CD14-positive monocyte (primary cell): ENCODE measurements at places on chromosomes 1 and 21. TPM values are rescaled to one million over a fixed set of nuclear protein-coding genes. Genes with fewer than 3 reads are reported as not detected.

DNA sequence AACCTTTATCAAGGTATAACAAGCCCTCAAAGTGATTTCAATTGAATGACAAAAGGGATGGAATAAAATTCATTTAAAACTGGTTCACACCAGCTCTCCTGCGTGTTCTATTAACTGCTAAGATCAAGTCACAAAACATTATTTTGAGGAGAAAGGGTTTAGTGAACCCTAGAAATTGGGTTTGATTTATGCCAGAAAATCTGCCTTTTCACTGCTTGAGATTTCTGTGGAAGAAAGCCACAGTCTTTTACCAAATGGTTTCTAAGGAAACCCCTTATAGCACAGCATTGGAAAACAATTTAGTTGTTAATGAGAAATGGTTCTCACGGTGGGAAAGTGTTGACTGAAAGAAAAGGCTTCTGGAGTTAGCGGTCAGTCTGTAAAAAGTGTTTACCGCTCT, 43.6 kb upstream of the DPH5 start:
- DNase-seq, result no peak

- DNase-seq, result no peak
These were observed 59.7 kb downstream of the RABGAP1L start for GRCh38 chr1:174218983-174219382.

- no peak for DNase-seq
These were observed 119.8 kb downstream of the GALNT2 start for GRCh38 chr1:230186874-230187273.

The C8B gene
- not detected for polyA plus RNA-seq

DNA sequence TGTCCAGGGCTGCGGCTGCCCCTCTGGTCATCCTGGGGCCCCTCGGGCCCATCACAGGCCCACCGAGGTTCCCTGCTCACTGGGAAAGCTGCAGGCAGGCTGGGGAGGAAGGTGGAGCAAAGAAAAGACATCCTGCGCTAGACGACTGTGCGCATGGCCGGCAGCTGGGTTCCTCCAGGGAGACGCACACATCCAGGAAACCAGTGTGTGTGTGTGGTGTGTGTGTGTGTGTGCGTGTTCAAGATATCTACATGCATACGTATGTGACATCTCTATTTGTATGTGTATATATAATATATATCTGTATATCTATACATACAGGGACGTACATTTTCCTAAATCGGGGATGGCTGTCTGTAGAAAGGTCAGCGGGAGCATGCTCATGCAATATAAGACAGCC, 63.7 kb downstream of the ACOT7 start:
- no peak for DNase-seq

DNA sequence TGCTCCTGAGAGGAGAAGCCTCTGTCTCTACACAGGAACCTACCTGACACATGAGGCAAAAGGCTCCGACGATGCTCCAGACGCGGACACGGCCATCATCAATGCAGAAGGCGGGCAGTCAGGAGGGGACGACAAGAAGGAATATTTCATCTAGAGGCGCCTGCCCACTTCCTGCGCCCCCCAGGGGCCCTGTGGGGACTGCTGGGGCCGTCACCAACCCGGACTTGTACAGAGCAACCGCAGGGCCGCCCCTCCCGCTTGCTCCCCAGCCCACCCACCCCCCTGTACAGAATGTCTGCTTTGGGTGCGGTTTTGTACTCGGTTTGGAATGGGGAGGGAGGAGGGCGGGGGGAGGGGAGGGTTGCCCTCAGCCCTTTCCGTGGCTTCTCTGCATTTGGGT, 3.9 kb upstream of the ACKR1 start:
- no peak for DNase-seq

The EPS8L3 gene
- polyA plus RNA-seq, result not detected in 2 replicates

GRCh38 chr1:161945306-161946060, 78.2 kb downstream of the OLFML2B start:
- no peak for DNase-seq

DNA sequence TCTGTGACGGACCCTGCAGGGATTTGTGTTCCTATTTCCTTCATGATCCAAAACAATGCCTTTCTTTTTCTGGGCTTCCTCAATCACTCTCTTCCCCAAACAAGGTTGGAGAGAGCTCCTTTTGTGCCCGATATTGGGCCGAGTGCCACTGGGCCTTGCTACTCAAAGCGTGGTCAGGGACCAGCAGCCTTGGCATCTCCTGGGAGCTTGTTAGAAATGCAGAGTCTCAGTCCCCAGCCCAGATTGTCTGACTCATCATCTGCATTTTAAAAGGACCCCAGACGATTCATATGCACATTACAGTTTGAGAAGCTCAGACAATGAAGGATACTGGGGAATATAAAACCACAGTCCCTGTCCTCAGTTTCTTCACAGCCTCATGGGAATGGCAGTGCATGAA, 19.9 kb downstream of the ADORA1 start:
- no peak for DNase-seq

The DNAI4 gene
- not detected for polyA plus RNA-seq

- no peak for DNase-seq
These were observed 436.8 kb downstream of the OMA1 start for GRCh38 chr1:58109646-58110200.

GRCh38 chr1:29331729-29332128, 95.4 kb downstream of the PTPRU start:
- DNase-seq, result no peak

GRCh38 chr1:16244650-16245285, 7.8 kb upstream of the CPLANE2 start:
- DNase-seq, result no peak

The TNNT2 gene
- not detected in 2 replicates for polyA plus RNA-seq

DNA sequence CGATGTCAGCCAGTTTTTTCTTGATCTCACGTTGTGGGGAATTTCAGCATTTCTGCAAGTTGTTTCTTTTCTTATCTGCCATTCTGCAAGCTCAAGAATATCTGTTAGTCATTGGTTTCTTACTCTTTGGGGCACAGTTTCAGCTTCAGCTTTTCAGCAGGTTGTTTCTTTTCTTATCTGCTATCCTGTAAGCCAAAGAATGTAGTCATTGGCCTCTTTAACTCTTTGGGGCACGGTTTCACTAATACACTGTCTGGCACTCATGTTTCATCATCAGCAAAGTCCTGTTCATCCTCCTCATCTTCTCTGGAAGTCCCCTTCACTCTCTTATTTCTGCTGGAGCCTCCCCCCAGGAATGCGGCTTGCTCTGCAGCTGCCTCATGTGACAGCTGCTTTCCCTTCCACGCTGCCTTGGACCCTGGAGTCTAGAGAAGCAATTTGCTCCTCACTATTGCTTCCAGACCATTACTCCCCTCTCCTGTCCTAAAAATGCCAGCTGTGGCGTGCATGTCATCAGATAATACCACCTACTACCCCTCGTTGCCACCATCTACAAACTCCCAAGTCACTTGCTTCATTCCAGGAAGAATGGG, 67.0 kb upstream of the CACNA1E start:
- no peak for DNase-seq

The PGBD5 gene
- not detected for polyA plus RNA-seq
